Hepatic stellate cell (primary cell): ENCODE measurements at places on chromosomes 2 and 18.

- DNase-seq = no peak
These were observed 26.6 kb downstream of the MFF start for GRCh38 chr2:227351639-227352038.

GRCh38 chr18:48762836-48763718 lies 187.7 kb downstream of the SMAD7 start:
- DNase-seq = no peak

DNA sequence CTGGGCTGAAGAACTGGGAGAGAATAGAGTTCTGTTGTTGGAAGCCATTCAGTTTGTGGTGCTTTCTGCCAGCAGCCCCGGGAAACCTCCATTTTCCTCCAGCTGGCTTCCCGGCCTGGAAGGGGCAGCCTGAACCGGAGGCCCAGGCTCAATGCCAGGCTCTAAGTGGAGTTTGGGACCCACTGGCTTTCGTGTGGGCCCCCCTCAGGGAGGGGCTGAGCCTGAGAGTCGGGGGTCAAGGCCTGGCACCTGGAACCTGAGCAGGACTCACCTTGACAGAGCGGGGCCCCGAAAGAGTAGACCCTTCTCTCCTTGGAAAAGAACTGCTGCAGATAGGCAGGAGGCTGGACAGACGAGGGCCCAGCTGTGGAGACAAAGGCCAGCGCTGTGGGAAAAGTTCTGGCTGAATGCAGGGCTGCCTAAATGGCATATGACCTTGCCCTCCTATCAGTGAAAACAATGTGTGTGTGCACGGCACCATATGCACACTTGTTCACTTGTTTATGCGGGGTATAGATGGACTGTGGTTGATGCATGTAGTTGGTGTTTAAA lies 34.8 kb upstream of the ASB18 start:
- DNase-seq = no peak

GRCh38 chr2:240013343-240013742 lies 11.8 kb downstream of the NDUFA10 start:
- peak; percentile 18 for DNase-seq

GRCh38 chr2:121254748-121255147 lies 30.3 kb downstream of the TFCP2L1 start:
- no peak for DNase-seq

DNA sequence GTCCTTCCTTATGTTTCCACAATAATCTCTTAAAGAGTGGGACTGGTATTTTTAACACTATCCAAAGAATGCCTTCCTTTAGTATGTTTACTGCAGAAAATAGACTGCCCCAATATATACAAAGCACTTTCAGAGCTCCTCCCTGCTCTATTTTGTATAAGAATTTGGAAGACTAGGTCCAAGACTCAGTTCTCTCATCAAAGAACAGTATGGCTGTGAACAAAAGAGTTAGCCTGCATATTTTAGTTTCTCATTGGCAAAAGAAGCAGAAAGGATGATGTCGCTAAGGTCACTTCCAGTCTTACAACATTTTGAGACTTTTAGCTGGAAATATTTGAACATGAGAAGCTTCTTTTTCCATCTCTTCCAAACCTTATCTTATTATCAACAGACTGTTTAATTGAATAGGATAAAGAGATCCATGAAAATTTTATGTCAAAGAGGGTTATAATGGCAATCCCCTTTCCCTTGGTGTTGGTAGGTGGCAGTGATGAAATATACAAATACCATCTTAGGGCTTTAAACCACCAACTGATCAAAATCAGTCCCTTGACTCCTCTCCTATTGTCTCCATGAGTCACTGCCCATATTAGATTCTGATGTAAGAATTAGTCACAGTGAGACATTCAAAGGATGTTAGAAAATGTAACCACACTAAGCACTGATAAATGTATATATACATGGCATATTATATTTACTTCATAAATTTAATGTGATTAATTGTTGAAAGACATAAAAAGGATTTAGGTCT lies 266.9 kb upstream of the DSEL start:
- DNase-seq = peak; percentile 37

DNA sequence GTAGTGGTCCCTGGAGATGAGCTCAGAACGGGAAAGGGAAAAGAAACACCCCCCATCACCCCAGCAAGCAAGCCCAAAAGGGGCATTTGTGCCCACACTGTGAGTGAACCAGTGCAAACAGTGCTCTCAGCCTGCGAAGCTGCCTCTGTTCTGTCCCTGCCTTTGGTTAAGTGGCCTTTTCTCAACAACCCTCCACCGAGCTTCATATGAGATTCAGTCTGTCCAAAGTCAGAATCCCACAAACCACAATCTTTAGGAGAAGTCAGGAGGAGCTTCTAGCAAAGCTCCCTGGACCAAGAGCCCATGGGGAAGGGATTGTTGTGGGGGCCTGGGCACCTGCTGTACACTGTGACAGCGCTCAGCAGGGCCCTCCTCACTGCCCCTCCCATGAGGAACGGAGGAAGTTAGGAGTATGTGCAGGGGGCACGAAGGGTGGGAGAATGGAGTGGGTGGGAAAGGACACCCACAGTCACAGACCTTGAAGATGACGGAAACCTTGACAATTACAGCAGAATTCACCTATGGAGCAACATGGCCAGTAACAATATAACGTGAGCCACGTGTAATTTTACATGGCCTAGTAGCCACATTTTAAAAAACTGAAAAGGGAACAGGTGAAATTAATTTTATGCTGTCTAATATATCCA lies 119.5 kb downstream of the SMAD7 start:
- no peak for DNase-seq

DNA sequence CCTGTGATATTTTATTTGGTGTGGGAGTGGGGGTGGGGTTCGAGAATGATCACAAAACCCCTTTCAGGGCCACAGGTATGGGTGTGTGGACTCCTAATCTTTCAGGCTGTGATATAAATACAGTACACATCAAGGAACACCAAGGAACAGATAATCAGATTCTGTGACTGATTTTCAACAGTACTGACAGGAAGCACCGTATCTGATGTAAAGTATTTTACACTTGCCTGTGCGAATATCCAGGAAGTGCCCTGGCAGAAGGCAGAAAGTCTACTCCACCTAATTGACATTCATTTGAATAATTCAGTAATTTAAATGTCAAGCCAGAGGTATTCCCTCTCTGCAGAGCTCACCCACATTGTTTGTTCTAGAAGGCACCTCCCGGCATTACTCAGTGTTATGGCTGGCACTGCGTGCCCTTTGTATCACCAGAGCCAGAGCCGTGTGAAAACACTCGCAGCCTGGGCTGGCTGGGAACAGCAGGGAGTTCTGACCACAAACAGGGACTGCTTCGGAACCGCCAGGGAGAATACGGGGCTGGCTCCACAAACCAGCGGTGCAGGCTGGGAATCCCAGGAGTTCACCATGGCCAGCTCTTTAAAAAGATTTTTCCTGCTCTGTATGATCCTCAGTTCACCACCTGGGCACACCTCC lies 91.8 kb downstream of the ACVR1 start:
- DNase-seq = no peak

GRCh38 chr18:6719098-6719846 lies 10.2 kb upstream of the ARHGAP28 start:
- DNase-seq = no peak

GRCh38 chr2:45670646-45671045 lies 19.2 kb downstream of the PRKCE start:
- no peak for DNase-seq

DNA sequence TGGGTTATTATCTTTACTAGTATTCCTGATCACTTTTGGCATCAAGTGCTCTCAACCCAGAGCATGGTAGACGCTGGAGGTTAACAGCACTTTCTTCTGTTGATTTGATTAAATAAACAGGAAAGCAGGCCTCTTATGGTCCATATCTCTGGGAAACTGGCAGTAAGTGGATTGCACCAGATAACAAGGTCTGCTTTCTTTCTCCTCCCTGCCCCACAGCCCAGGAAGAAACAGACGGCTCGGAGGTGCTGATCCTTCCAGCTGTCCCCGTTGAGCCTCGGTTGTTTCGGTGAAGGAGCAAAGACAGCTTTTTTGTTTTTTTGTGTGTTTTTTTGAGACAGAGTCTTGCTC lies 100.8 kb upstream of the KCTD1 start:
- no peak for DNase-seq

DNA sequence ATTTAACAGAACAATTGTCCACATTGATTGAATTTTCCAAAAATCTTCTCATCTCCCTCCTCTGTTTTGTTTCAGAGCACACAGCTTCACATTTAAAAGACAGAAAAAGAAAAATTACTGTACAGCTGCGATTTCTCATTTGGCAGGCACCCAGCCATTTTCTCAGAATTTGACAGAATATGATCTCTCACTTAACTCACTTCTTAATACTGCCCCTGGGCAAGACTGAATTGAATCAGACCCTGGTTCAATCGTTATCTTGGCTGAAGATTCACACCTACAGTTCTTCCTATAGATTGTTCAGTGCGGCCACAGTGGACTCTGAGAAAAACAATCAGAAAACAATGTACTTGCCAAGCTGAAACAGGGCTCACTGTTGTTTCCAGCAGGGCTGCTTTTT lies 90.2 kb upstream of the LHCGR start:
- no peak for DNase-seq

DNA sequence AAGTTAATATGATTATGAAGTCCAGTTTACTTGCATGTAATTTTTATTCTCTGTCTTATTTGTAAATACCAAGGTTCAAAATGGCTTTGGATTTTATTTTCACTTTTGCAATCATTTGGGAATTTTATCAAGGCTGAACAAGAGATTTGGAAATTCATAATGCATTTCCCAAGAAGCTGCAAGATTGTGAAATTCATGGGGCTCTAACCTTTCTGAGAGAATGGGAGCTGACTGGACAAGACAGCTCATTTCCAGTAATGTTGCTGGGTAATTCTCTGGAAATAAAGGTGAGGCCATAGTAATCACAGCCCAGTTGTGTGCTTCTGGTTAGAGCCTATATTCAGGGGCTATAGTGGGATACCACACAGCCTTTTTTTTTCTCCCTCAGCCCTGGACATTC lies 21.5 kb upstream of the NABP1 start:
- DNase-seq = no peak

- no peak for DNase-seq
These were observed 64.6 kb downstream of the THADA start for GRCh38 chr2:43531251-43531650.

DNA sequence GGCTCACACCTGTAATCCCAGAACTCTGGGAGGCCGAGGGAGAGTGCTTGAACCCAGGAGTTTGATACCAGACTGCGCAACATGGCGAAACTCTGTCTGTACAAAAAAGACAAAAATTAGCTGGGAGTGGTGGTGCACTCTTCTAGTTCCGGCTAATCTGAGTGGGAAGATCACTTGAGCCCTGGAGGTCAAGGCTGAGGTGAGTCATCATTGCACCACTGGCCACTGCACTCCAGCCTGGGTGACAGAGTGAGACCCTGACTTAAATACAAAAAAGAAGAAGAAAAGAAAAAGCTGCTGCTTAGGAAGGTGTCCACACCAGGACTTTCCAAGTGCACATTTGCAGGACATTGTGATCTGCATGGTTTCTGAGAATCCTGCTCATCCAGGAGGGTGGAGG lies 16.4 kb downstream of the SKOR2 start:
- DNase-seq = no peak

GRCh38 chr2:85388878-85389538 lies 21.2 kb downstream of the CAPG start:
- DNase-seq = no peak

- peak; percentile 67 for DNase-seq
These were observed 65.4 kb upstream of the ASAP2 start for GRCh38 chr2:9141091-9141667.

- DNase-seq = no peak
These were observed 17.5 kb downstream of the SMAD2 start for GRCh38 chr18:47912794-47913585.

GRCh38 chr2:43737097-43737854 lies 36.6 kb upstream of the DYNC2LI1 start:
- DNase-seq = peak; percentile 68

DNA sequence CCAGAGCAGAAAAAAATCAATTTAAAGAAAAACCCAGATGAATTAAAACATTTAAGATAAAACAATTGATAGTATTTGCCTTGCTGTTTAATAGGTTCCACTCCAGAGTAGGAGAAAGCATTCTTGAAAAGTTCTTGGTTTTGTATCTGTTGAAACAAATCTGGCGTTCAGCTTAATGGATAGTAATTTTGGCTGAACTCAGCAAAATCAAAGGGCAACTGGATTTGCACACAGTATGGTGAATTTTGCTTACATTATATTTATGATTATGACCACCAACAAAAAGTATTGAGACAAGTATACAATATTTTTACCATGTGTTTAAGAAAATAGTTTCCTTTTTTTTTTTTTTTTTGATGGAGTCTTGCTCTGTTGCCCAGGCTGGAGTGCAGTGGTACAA lies 34.0 kb downstream of the SLC4A10 start:
- DNase-seq = no peak

- no peak for DNase-seq
These were observed 97.4 kb downstream of the TNS1 start for GRCh38 chr2:217905395-217905794.

DNA sequence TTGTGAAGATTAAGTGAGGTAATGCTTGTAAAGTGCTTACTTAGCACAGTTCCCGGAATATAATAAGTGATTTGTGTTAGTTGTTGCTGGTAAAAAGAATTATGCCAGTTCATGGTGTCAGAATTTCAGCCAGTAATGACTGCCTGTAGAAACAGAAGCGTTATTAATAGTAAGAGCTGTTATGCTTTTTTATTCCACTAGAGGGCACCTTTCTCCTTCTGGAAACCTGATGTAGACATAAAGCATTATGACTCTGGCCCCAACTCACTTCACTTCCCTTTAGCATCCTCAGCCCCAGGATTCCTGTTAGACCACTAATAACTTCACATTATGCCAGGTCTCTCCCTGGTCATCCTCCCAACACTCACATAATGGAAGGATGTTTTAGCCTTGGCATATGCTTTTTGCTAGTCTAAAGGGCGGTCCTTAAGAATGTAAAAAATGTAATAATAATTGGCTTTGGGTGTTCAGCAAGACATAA lies 34.9 kb downstream of the C18orf54 start:
- peak; percentile 22 for DNase-seq

- DNase-seq = no peak
These were observed 138.8 kb upstream of the ITGA6 start for GRCh38 chr2:172288603-172289002.

DNA sequence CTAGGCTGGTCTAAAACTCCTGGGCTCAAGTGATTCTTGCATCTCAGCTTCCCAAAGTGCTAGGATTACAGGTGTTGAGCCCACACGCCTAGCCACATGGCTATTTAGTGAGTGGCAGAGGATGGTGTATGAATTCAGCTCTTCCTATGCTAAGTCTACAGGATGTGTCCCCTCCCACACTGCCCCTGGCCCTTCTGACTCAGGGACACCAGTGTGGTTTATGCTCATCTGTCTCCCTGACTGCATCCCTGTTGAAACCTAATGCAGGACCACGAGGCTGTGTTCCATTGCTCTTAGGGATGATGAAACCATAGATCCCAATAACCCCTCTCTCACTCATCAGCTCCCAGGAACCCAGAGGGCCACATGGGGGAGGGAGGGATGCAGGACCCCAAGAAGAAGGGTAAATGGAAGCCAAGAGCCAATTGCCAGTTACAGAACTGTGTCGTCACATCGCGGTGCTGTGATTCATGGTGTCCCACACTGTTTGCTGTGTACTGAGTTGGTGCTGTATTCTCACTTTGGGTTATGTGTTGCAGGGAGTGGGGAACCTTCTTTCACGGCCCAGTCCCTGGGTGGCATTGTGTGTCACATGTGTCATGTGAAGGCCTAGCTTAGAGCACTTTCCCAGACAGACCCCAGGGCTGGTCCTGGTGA lies 102.9 kb upstream of the HAAO start:
- DNase-seq = no peak

GRCh38 chr18:27976806-27977408 lies 200.0 kb downstream of the CDH2 start:
- no peak for DNase-seq
